ENCODE measurements at places on chromosomes 2 and 18. TPM values are rescaled to one million over a fixed set of nuclear protein-coding genes. Genes with fewer than 3 reads are reported as not detected.

DNA sequence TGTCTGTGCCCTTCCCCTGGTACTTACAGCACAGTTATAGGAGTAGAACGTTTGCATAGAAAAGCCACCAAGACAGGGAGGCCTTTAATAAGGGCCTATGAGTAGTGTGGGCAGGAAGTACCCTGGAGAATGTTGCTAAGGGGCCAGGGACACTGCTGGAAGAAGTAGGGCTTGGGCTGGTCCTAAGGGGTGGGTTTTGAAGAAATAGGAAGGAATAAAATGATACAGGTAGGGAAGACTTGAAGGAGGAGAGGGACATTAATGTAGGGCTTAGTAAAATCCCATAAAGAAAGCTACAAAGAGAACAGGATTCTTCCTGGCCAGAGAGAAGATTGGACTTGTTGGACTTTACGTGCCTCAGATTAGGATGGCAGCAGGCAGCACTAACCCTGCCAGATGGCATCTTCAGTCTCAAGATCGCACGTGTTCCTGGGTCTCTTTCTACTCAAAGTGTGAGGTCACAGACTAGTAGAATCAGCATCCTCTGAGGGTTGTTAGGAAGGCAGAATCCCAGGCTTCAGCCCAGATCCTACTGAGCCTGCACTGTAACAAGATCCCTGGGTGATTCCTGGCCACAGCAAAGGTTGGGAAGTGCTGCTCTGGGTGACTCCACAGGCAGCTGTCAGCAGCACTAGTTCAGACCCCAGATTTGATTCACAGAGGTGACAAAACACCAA is 39.2 kb downstream of the EPAS1 start:
- H3K27me3 ChIP-seq: no peaks in the 10 kb centered on the region
- no peak for DNase-seq
- H3K36me3 ChIP-seq: no peaks in the 10 kb centered on the region
- peak overlapping the region; percentile 78 for H3K27ac ChIP-seq
- no peak overlapping the region for H3K4me3 ChIP-seq
- peaks cover 28% of the 10 kb centered on the region for H3K4me1 ChIP-seq

DNA sequence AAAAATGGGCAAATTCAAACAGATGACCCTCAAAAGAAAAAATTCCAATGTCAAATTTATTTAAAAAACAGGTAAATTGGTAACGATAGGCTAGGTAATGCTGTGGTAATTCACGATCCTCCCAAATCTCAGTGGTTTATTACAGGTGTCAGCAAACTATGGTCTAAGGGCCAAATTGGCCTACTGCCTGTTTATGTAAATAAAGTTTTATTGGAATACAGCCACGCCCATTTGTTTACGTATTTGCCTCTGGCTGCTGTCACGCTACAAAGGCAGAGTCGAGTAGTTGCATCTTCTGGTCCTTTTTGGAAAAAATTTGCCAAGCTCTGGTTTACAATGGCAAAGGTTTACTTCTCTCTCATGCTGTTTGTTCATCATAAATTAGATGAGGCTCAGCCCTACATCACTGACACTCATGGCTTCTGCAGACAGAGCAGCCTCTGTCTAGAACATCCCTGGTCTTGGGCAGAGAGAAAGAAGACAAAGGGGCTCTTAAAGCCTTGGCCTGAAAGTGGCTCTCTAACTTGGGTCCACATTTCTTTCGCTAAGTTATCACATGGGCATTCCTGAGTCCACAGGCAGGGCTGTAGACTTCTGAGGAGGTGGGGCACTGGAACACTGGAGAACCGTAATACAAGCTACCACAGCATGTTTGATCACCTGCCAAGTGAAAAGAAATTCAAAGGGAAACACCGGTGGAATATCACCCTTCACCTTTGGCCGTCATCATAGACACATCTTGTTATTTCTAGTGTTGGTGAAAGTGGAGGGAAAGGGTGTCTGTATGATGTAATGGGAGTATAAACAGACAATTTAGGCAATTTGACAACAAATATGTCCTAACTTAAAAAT is 34.8 kb downstream of the SP110 start:
- H3K36me3 ChIP-seq: peaks cover 52% of the 10 kb centered on the region
- H3K4me3 ChIP-seq: no peak overlapping the region
- H3K27ac ChIP-seq: no peak overlapping the region
- DNase-seq: no peak

DNA sequence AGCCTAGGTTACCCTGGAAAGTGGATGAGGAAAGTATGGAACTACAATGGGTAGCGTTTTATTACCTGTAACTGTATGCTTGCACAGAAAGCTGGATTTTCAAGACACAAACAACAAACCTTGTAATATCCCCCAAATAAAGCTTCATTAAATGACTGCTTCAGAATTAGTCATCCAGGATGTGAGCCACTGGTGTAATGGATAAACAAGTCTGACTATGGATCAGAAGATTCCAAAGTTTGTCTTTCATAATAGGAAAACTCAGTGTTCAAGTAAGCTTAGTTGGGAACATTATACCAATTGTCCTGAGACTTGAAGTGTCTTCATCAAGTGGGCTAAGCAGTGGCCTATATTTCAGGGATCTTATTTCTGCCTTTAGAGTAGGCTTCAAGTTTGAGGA is 518.8 kb downstream of the LRP1B start:
- no peaks in the 10 kb centered on the region for H3K36me3 ChIP-seq
- no peaks in the 10 kb centered on the region for H3K4me1 ChIP-seq
- H3K27me3 ChIP-seq: no peaks in the 10 kb centered on the region
- no peak for DNase-seq

- H3K4me1 ChIP-seq: peaks cover 16% of the 10 kb centered on the region
- H3K4me3 ChIP-seq: no peak overlapping the region
- DNase-seq: peak; percentile 15
- no peak overlapping the region for H3K27ac ChIP-seq
- H3K27me3 ChIP-seq: no peaks in the 10 kb centered on the region
Observed at GRCh38 chr18:51211552-51211951, 14.1 kb upstream of the MEX3C start.

GRCh38 chr2:187920511-187920910 is 366.3 kb upstream of the TFPI start:
- H3K4me1 ChIP-seq: no peaks in the 10 kb centered on the region
- H3K27ac ChIP-seq: no peak overlapping the region
- H3K27me3 ChIP-seq: no peaks in the 10 kb centered on the region

DNA sequence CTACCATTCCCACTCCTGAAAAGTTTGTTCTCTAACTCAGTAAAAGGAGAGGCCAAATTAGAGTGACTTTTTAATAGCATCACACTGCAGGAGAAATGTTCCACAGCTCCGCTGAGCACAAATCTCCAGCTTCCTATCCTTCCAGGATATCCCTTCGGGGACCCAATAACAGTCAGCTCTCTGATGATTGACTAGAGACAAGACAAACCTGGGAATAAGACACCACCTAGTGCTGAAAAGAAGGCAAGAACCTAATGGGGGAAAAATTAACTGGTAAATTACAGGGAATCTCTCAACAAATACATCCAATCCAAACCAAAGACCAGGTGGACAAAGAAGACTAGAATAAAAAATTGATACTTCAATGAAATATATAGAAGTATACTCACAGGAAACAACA is 977.1 kb upstream of the SOX11 start:
- DNase-seq: no peak
- no peak overlapping the region for H3K27ac ChIP-seq
- no peak overlapping the region for H3K4me3 ChIP-seq
- H3K36me3 ChIP-seq: no peaks in the 10 kb centered on the region
- H3K4me1 ChIP-seq: no peaks in the 10 kb centered on the region

Gene CLIP4
- 71.4 TPM for total RNA-seq
